T-helper 9 cell (primary cell): ENCODE measurements at places on chromosomes 6 and 20.

GRCh38 chr20:1871807-1872458 lies 23.3 kb upstream of the SIRPA start:
- DNase-seq, result no peak

DNA sequence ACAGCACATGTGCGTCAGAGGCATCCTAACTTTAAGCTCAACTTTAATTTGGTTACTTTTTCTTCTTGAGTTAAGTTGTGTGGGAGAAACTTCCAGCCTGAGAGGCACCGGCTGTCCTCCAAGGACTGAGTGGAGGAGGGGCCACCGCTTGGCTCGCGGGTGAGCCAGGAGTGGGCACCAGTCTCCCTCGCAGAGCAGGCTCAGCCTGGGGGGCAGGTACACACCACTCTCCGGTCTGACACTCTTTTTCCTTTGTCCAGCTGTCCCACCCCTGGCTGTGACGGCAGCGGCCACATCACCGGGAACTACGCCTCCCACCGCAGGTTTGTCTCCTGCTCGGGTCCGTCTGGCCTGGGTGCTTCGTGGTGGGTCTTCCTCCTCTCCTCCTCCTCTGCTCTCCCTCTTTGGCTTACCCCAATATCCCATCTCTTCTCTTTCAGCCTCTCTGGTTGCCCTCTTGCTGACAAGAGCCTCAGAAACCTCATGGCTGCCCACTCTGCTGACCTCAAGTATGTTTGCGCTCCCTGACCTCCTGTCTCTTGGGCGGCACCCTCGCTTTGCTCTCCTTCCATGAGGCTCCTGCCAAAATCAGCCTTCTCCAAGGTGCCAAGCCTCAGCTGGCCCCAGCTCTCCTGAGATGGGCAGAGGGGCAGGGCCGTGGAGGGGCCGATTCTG lies 32.6 kb upstream of the PCMTD2 start:
- no peak for DNase-seq

DNA sequence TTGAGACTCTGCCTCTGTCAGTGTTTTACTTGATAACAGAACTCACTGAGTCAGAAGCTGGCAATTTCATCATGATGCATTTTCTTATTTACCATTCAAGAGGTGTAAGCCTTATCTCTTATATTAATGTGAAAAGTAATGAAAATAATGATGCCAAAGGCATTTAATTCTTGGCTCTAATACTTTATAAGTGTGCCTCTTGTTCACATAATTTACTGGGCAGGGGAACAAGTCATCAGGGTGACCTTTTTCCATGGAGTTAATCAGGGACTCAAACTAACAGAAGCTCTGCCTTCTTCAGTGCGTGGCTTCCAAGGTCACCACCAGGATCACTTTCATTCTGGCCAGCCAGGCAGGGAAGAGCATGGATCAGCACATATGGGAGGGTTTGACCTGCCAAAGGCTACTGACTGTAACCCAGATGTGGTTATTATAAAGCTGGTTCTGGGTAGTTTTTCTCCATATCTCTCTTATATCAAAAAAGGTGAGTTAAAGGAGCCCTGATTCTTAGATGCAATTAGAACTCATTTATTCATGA lies 5.2 kb upstream of the PLCB1 start:
- no peak for DNase-seq

GRCh38 chr6:19795211-19795610 lies 42.0 kb upstream of the ID4 start:
- DNase-seq, result no peak

DNA sequence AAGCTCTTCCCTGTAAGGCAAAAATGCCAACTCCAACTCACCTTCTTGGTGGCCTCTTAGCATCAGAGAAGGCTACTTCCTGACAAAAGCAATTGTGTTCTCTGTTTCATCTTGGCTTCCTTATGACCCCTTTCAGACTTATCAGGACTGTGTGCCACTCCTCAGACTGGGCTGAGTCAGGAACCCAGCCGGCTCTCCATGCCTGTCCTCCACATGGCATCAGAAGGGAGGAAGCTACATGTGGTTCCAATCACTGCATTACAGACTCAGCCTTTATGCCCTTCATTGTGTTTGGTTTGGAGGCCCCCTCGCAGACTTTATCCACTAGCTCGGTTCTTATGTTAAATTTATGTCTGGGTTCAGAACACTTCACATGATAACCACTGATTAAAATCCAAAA lies 142.5 kb downstream of the SLC24A3 start:
- DNase-seq, result no peak

DNA sequence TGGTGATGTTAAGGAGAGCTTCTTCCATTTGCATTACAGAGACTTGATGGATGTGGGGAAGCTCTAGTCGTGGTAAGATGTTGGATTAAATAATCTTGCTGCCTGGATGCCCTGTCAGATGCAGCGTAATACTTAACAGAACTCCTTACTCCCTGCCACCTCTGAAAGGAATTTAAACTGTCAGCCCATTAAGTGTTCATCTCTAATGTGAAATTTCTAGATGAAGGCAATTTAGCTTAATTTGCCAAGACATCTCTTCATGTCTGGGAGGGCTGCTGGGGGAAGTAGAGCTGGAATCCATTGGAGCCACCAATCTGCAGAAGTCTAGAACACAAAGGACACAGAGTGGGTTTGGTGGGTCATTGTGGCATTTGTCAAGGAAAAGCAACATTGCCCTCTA lies 64.4 kb downstream of the SOBP start:
- DNase-seq, result no peak

DNA sequence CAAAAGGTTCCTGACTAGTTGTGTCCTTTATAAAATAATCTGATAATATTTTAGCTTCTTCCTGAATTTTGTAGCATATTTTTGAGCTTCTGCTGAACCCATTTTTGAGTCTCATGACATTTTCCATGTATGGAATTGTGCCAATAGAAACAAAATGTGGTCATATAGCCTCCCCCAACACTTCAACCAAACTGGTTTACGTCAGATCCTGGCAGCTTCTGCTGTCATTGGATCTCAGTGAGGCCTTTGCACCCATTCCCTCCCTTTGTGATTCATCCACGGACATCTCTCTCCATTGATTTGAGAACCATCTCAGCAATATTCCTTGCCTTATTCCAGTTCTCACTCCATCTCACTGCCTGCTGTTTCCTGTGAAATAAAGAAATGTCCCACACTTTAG lies 166.0 kb upstream of the PROKR2 start:
- DNase-seq, result no peak

- no peak for DNase-seq
These were observed 154.9 kb upstream of the EPHA7 start for GRCh38 chr6:93574299-93574698.

- no peak for DNase-seq
These were observed 115.4 kb upstream of the BTN3A2 start for GRCh38 chr6:26249707-26249956.

GRCh38 chr6:122494665-122495272 lies 23.2 kb upstream of the SERINC1 start:
- no peak for DNase-seq
